T-helper 22 cell (primary cell): ENCODE measurements at places on chromosomes 1 and 21.

- DNase-seq, result no peak
Observed at GRCh38 chr1:100575406-100575805, 37.5 kb downstream of the GPR88 start.

GRCh38 chr1:108179018-108179417 is 21.1 kb downstream of the SLC25A24 start:
- DNase-seq, result no peak

DNA sequence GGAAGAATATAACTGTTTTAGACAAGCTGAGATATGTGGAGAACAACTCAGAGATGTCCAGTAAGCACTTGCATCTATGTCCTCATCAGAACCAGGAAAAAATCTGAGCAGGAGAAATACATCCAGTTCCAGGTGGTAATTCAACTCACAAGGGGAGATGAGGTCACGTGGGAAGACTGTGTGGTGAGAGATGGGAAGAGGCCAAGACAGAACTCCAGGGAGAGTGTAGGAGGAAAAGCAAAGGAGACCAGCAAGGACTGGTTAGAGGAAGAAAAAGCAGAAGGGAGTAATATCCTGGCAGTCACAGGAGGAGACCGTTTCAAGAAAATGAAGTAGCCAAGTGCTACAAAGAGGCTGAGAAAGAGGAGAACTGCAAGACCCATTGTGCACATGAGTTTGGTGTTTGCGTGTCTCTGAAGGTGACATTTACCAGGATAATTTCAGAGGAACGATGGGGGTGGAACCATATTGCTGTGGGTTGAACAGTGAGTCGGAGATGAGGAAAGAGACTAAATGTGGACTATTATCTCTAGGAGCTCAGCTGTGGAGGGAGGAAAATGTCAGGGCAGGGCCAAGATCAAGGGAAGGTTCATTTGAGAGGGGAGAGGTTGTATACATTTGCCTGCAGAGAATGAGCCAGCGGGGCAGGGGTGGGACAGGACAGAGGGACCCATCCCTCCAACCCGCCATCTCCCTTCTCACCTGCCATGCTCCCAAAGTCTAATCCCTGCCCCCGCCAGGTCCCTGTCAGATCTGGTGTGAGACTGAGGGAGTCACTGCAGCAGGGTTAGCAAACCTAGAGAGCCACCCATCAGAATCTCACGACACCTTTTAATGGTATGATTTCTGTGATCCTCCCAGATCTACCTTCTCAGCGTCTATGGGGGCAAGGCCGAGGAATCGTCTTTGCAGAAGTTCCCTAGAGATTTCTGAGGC is 24.9 kb downstream of the SUSD4 start:
- no peak for DNase-seq

DNA sequence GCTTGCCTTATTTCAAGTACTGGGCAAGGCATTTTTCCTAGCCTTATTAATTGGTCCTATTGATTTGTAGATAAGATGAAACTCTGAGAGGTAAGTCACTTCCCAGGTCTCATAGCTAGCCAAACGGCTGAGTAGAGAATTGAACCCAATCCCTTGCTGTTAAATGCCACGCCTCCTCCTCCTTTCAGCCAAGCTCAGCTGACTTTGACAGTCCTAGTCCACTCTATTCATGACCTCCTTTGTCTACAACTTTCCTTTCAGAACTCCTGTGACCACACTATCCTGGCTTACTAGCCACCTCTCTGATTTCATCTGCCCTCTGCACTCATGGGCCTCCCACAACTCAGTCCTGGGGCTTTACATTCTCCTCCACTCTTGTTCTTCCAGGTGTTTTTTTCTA is 3.9 kb upstream of the NGF start:
- DNase-seq, result no peak

DNA sequence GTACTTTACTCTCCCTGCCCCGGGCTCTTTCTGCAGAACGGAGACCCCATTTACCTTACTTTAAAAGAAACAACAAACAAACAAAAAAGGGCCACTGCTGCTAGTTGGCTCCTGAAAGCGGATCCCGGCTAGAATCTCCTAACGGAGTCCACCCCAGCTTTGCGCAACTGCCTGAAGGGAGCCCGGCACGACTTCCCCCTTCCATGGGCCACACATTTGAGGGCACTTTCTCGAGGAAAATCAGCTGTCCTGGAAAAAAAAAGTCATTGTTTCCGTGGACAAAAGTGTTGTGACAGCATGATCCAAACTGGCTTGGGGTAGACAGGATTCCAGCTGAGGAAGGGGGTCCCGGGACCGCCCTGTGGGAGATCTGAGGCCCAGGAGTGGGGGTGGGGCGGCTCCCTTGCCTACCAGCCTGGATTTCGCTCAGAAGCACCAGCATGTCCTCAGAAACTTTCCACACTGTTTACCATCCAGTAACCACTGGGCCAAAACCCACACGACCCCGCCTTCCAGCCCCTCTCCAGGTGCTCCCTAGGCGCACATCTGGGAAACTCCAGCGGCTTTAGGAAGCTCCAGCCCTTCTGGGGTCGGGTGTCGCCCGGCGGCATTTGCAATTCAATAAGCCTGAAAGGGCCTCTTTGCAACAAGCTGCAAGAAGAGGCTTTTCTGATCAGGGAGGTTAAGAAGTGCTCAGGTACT is 4.8 kb downstream of the RIPK4 start:
- DNase-seq, result no peak

DNA sequence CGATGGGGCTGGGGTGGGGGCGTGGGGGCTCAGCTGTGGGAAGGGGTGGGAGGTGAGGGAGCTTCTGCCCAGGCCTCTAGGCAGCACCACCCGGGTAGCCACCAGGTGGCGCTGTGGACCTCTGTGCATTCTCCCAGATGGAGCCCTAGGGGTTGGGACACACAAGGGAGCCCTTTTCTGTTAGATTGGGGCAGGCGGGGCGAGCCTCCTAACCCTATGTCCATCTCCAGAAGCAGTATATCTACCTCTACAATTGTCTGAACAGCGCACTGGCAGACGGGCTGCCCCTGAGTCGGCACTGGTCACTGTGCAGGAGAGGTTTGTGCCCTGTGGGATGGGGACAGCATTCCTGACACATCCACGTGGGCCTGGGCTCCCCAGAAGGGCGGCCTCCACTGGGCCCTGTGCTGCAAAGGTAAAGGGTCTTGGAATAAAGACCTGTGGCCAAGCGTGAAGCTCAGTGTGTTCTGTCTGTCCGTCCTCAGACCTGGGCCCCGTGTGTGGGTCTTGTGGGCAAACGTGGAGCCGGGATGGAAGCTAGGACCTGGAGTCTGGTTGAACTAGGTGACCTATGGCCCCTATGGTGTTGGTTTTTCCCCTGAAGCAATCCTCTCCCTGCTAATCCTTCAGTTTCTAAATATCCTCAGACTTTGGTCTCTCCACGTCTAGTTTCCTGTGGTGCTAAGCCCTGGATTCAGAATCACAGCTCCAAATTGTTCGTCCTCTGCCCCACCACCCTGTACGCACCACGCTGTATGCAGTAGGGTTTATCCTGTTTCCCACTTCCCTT is 4.4 kb upstream of the LGR6 start:
- DNase-seq, result peak; percentile 44
